Omental fat pad (tissue), 4 donors: ENCODE measurements at places on chromosomes 5 and 9. TPM values are rescaled to one million over a fixed set of nuclear protein-coding genes. Genes with fewer than 3 reads are reported as not detected.

The CKMT2 gene
- total RNA-seq: 5.2 TPM

The CENPH gene
- 1.8 TPM for total RNA-seq

The FOXI1 gene
- not detected for total RNA-seq

The MARCHF11 gene
- total RNA-seq: not detected

GRCh38 chr9:98069551-98069950 is 13.0 kb downstream of the NANS start:
- DNase-seq: no peak

- peak; percentile 29 for DNase-seq
Measured at GRCh38 chr5:147628058-147628895, 118.4 kb upstream of the DPYSL3 start.

DNA sequence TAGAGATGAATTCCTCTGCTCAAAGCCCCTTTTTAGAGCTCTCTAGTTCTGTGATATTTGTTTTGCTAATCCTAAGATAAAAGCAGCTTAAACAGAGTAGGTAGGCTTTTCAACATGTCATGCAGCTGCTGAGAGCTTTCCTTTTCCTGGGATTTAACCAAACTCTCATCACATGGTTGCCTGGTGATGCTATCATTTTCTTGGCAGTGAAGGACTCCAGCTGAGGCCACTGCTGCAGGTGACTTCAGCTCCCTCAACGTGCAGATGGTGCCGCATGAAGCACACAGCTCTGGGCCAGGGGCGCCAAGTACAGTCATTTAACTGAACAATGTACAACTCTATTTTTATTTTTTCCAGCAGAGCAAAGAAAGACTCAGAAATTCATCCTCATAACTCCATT is 42.2 kb downstream of the SECISBP2 start:
- no peak for DNase-seq

GRCh38 chr5:52786949-52787599 is 642 bp upstream of the ITGA1 start:
- DNase-seq: no peak

GRCh38 chr9:100108559-100108958 is 9.5 kb downstream of the INVS start:
- no peak for DNase-seq

DNA sequence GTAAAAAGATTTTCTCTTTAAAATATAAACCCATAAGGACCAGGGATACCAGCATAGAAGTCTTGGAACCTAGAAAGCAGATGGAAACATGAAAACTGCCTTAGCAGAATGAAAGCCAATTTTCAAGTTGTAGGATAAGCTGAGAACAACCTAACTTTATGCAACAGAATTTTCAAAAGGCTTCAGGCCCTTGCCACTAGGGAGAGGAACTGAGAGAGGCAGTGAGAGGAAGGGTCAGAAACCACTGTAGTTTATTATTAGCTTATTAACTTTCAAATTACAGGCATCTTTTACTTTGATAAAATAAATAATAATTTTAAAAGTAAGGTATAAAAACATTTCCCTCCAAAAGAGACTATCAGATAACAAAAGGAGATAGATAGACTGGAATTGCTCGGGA is 33.4 kb downstream of the FAM81B start:
- DNase-seq: no peak

DNA sequence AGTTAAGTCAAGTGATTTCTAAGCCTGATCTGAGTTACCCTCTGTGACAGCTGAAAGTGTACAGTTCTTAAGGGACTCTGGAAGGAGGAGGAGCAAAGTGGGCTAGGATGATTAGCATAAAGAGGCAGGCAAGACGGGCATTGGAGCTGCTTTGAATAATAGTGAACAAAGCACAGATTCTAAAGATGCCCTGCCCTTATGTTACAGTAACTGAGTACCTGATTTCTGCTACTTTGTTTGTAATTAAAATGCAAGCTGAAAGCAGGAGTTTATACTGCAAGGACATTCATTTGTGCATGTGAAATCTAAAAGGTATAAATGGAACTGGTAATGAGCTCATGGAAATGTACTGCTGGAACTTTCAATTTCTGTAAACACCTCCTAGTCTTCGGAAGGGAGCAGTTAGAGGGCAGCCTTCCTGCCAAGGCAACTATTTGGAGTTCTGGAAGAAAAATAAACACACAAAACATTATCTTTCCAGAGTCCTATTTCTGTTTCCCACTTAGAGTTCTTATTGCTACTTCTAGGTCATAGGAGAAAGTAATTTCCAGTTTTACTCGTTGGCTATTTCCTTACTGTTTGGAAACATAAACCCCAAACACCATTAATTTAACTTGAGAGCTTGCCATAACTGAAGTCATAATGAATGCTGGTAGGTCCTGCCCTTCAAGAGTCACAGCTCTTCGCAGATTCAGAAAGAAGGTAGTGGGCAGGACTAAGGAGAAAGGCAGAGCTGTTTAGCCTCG is at the start of gene RANBP3L:
Gene RANBP3L (minus strand): TSS at position 45 of the 746 bp plus-strand sequence. CDS start 486 bp downstream, outside the sequence.
- DNase-seq: no peak

- peak; percentile 52 for DNase-seq
Measured at GRCh38 chr5:170183816-170184687, 48.7 kb upstream of the C5orf58 start.

DNA sequence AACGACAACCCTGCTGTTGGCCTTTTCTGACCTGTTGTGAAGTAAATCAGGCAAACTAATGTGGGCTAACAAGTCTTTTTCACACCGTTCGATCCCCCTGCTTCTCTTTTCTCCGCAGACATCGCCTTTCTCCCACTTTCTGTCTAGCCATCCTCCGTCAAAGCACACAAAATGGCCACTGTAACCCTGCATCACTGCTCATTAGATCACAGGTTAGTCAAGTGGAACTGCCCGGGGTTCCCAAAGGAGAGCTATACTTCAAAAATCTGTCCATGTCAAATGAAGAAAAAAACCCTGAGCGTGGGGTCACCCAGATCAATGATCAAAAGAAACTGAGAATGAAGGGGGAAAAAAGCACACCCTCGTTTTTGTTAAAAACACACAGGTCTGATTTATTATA is 212.1 kb downstream of the ARL15 start:
- DNase-seq: no peak
